Stimulated activated CD4-positive, alpha-beta T cell treated with anti-CD3 and anti-CD28 coated beads, Interleukin-1b, Interleukin-23, amount 100 ng/mL, for 24 hours (primary cell): ENCODE measurements at places on chromosomes 2 and 18.

- DNase-seq: no peak
Observed at GRCh38 chr2:96156011-96156820, 11.0 kb upstream of the DUSP2 start.

GRCh38 chr18:33916200-33916599, 308.5 kb downstream of the NOL4 start:
- no peak for DNase-seq

DNA sequence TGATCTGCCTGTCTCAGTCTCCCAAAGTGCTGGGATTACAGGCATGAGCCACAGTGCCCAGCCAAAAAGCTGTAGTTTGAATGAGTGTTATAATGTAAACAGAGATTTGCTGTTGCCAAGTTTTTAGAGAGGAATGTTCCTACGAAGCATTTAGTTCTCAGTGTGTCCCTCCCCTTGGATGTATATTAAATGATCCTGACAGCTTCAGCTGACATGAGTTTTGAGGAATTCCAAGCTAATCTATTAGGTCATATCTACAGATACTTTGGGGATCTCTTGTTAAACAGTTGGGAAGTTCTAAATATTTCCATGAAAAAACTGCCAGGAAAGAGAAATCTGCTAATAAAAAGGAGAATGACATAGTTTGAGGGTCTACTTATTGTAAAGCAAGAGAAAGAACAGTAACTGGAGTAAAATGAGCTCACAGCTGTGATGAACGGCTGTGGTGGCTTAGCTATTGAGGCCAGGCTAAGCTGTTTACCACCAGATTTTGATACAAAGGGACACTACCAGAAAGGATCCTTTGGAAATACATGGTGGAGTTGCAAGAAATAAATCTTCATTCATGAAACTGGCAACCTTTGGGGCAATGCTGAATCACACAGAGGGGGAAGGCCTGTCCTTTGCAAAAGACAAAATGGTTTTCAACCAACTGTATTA, 2.6 kb upstream of the STON1 start:
- DNase-seq: no peak

GRCh38 chr2:178553047-178553446, 72.8 kb downstream of the PLEKHA3 start:
- no peak for DNase-seq

DNA sequence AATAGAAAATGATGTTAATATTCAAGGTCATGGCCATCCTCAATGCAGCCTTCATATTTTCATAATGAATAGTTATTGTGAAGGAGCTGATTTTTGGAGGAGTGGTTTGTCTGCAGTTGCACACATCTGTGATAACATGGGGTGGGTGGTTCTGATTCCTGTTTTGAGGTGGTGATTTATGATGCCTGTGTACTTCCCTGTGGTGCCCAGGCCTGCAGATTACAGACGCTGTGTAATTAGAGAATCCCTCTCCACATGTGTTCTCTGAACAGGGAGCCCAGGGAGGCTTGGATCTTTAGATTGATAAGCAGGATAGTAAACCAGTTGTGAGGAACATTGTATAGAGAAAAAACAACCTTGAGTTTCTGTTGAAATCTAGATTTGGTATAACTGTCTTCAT, 117.5 kb downstream of the AGAP1 start:
- DNase-seq: no peak

DNA sequence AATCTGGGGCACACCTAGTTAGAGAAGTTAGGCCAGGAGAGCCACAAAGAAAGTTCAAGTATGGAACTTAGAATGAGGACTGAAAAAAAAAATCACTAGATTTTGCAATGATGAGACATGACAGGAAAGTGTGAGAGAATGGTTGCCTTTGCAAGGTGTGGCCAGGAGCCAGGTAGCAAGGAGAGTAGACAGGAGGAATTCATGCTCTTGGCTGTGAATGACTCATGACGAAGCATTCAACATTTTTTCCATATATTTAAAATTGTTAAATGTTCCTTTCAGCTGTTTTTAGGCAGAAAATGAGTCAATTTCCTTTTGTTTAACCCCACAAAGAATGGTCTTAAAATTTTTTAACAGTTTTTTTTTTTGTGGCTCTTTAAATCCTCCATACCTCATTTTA, 636.9 kb downstream of the PLCL1 start:
- no peak for DNase-seq

GRCh38 chr2:230868947-230869913, 4.5 kb downstream of the ITM2C start:
- DNase-seq: no peak

- DNase-seq: no peak
Observed at GRCh38 chr2:220227266-220227920, 600.0 kb downstream of the SLC4A3 start.
